ENCODE measurements at places on chromosomes 7 and 10.

- peak; percentile 76 for DNase-seq
Observed at GRCh38 chr10:16891375-16892313, 74.4 kb upstream of the RSU1 start.

DNA sequence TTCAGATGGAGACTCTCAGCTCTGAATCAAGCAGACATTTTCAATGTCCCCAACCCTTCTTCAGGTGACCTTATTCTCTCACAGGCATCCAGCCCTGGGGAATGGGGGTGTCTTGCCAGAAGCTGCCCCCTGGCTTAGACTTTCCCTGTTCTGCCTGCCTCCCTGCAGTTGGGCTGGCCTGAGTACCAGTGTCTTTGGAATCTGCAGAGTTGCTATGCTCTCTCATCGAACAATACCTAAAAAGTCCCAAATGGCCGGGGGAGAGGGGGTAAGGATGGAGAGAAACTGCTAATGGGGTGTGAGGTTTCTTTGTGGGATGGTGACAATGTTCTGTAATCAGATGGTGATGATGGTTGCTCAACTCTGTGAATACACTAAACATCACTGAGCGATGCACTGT, 20.6 kb downstream of the SLC18A2 start:
- peak; percentile 38 for DNase-seq

GRCh38 chr10:5947471-5948207, 29.7 kb downstream of the IL15RA start:
- DNase-seq: no peak

GRCh38 chr7:33471636-33472242, 342.4 kb downstream of the BBS9 start:
- no peak for DNase-seq

DNA sequence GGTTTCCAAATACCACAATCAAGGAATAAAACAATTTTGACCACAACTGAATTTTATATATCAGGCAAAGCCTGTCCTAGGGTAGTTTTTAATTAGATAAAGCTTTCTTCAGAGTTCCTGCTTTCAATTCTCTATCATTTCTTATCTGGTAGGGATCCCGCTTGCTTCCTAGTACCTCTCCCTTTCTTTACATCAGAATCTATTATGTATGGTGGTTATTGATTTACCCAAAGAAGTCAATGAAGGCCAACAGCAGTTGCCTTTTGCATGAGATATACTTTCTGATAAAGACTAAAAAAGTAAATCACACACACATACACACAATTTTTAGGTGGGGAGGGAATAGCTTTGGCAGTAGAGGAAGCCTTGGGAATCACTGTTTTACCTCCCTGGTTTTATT, 70.7 kb downstream of the HDAC9 start:
- DNase-seq: no peak

DNA sequence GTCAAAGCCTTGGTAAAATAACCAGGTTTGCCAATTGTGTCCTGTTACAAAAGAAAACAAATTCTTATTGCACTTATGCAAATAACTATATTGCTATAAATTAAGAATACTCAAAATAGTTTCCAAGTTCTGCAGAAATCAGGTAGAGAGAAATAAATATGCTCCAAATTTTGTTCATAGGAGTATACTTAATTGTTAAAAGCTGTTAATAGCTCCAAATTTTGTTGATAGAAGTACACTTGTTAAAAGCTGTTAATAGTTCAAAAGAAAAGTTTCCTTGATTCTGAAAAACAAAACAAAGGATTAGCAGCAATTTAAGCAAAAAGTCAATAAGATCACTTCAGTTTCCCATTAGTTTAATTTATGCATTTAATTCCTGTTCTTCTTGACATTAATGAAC, 46.4 kb upstream of the ZNF138 start:
- no peak for DNase-seq

GRCh38 chr10:640673-641045, 48.8 kb downstream of the DIP2C start:
- DNase-seq: no peak

DNA sequence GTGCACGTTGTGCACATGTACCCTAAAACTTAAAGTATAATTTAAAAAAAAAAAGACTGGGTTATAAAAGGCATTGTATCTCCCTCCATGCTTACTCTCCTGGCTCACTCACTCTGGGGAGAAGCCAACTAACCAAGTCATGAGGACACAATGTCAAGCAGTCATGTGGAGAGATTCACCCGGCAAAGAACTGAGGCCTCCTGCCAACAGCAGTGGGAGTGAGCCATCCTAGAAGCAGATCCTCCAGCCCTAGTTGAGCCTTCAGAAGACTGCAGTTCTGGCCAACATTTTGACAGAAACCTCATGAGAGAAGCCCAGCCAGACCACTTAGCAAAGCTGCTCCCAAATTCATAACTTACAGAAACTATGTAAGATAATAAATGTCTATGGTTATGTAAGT, 521.7 kb upstream of the FZD8 start:
- DNase-seq: no peak

DNA sequence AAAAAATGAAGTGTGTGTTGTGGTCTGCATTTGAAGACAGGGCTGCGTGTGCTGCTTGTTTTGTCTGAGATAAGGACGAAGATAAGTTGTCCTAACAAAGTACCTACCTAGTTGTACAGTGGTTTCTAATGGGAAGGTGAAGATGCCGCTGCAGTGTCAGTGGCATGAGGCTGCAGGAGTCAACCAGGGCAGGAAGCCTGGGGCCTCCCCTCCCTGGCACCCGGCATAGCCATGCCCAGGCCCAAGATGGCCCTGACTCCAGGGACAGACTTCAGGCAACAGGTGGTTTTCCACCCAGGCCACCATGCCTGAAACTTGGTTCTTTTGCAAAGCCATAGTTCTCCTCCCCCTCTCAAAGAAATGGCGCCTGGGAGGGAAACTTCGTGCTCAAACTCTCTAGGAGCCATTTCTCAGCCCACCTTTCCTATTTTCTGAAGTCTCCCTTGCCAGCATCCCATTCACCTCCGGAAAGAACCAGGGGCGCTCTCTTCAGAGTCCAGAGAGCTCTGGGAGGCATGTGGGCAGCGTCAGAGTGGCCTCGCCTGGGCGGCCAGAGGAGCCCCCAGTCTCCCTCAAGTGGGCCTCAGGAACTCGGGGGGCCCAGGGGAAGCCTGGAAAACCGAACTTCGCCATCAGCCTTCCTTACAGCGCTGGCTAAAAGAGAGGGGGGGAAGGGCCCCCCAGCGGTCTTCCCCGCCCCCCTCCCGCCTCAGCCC, 2.1 kb upstream of the KAT6B start:
- DNase-seq: peak; percentile 32

All from hematopoietic multipotent progenitor cell treated with erythropoietin and hydrocortisone succinate and interleukin-3 and kit ligand, for 6 days (in vitro differentiated cells).